ENCODE measurements at places on chromosomes 2 and 18.

DNA sequence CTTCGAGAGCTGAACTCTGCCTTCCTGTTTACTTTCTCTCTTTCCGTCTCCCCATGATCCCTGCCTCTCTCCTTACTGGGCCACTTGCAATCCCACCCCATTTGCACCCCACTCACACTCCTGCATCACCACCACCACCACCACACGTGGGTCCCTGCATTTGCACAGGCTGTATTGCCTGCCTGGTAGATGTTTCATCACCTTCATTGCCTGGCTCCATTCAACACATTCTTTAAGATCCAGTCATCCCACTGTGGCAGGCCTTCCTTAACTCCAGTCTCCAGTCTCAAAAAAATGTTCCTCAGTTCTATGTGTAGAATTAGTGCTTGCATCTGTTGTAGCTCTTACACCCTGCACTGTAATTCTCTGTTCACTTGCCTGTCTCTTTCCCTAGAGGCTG lies 13.9 kb downstream of the NOSTRIN start:
- peak; percentile 87 for DNase-seq

DNA sequence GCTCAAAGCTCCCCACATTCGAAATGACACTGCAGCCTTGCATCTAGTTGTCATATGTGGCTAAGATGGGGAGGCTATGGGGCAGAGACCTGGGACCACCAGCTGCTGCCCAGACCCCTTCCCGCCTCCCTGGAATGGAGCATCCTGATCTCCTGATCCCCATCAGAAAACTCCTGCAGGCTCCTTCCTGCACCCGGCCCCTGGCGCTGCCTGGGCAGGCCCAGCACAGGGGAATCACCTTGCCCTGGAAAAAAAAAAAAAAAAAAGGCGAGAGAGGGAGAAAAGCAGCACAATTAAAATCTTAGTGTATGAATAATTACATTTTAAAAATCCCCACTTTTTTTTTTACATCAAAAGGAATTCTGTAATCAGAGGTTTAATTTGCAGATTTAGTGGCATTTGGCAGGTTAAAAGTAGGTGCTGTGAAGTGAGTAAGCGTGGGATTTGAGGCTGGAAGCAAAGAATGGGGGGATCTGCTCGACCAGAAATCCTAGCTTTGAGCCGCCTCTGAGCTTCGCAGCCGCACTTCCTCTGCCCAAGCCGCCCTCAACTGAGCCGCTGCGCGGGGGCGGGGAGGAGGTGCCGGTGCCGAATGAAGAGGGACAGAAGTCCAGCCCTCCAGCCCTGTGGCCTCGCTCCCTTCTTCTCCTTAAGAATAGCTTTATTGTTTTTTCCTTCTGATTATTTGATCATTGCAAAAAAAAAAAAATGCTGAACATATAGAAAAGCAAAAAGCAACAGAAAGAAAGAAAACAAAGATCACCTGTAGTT lies 30.0 kb downstream of the THNSL2 start:
- DNase-seq: no peak

DNA sequence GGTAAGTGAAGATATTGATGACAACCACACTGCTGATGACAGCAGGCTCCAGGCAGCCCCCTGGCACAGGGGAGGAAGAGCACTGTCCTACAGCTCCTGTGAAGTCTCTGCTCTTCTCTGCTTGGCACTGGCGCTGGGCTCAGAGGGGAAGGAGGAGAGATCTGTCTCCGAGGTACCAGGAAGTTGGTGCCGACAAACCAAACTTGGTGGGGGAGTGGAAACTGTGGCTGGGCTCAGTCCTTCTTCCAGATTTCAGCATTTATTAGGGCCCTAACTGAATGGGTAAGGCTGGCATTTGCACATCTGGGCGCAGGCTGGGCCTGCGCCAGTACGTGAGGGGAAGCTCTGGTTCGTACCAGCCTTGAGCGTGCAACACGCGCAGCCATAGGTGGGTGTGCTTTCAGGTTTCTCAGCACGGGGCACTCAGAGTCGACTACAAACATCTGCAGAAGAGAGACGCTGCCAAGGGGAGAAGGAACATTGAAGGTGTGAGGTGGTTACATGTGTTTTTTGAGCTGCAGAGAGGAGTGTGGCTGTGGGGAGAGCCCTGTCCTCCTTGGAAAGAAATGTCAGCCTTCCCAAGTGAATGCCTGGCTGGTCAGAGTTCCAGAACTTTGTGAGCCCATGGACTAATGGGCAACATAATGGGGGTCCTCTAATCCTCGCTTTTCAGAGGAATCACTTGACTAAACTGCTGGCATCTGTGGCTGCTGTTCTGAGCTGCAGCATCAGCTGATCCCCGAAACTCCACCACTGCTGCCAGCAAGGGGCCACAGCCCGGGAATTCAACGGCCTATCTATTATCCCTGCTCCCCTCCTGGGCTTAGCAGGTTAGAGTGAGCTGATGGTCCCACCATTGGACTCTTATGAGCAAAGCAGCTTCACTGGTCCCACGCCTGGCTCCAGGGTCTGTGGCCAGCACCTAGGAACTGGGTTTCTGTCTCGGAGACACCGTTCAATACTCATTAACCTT lies 55.2 kb upstream of the SEMA4C start:
- DNase-seq: no peak

GRCh38 chr2:60883896-60884295 lies 2.5 kb downstream of the REL start:
- no peak for DNase-seq

GRCh38 chr2:140085674-140086073 lies 1305.5 kb upstream of the NXPH2 start:
- DNase-seq: peak; percentile 1

GRCh38 chr2:143231254-143231645 lies 102.0 kb downstream of the ARHGAP15 start:
- DNase-seq: no peak

DNA sequence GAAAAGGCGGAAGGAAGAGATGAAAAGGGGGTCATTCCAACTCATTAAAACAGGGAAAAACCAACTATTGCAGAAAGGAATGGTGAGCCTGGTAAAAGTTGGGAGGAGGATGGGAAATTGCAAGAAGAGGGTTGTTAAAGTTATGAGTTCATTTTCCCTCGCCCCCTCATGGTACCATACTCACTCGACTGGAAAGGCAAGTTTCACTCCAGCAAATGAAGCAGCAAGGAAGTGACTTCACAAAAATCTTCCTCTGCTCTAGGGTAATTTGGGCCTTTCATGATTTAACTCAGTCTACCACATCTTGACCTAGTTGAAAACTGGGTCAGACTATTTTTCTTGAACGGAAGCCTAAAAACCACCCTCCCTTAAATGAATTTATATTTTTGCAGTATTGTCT lies 22.8 kb upstream of the DAW1 start:
- DNase-seq: no peak

DNA sequence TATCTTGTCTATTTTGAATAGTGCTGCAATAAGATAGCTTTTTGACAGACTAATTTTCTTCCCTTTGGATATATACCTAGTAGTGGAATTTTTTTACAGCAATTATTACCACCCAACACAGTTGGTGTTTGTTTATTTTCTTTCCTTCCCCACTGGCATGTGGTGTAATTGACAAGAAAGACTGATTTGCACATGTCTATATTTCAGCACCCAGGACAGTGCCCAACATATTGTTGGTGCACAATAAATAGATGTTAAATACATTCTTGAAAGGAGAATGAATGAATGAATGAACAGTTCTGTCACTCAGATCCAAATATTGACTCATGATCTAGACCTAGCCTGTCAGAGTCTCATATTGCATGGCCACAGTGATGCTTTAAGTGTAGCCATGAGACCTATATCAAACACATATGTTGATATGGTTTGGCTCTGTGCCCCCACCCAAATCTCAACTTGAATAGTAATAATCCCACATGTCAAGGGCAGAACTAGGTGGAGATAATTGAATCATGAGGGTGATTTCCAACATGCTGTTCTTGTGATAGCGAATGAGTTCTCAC lies 538.2 kb downstream of the NYAP2 start:
- DNase-seq: peak; percentile 28

GRCh38 chr2:236795169-236795860 lies 225.7 kb downstream of the ACKR3 start:
- no peak for DNase-seq

- DNase-seq: no peak
Observed at GRCh38 chr2:102226171-102226570, 39.3 kb downstream of the IL1RL2 start.

- no peak for DNase-seq
Observed at GRCh38 chr2:100218552-100218951, 76.2 kb upstream of the AFF3 start.

- DNase-seq: no peak
Observed at GRCh38 chr2:25602333-25602723, 71.0 kb downstream of the DTNB start.

DNA sequence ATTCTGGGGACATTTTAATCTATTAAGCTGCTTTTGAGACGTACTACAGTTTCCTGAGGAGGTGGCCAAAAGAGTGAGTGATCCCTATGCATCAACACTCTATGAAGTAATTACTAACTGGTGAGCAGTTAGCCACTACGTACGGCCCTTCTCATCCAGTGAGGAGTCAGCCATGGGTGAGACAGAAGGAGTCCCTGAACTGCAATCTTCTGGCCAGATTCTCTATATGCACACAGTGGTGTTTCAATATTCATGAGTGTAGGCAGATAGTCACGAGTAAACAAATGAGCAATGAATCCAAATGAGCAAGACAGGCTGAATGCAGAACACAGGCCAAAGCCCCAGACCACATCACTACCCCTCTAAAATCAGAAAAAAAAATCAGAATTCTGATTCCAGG lies 29.8 kb upstream of the TMEM214 start:
- DNase-seq: no peak

GRCh38 chr18:49878567-49879270 lies 65.4 kb upstream of the ACAA2 start:
- peak; percentile 2 for DNase-seq

DNA sequence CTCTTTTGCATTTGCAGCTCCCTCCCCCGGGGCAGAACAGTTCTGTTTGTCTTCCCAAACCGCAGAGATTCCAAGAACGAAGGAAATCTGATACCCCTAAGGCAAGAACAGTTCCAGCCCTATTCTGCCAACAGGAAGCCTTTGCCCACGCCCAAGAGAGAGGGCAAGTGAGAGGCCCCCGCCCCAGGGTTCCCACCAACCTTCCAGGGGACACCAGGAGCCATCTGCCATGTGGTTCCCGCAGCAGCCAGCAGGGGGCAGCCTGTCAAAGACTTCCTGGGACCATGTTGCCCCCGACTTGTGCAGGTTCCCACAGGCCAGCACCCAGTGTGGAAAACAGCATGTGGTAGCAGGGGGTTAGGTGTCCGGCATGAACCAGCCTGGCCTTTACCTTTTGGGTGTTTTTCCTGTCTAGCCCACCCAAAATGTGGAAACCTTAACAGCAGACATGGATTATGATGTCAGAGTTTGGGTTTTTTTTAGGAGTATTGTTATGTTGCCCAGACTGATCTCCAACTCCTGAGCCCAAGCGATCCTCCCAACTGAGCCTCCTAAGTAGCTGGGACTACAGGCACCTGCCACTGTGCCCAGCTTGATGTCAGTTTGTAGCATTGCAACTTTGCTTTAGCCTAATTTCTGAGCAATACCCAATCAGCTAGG lies 21.7 kb upstream of the EFHD1 start:
- peak; percentile 66 for DNase-seq

DNA sequence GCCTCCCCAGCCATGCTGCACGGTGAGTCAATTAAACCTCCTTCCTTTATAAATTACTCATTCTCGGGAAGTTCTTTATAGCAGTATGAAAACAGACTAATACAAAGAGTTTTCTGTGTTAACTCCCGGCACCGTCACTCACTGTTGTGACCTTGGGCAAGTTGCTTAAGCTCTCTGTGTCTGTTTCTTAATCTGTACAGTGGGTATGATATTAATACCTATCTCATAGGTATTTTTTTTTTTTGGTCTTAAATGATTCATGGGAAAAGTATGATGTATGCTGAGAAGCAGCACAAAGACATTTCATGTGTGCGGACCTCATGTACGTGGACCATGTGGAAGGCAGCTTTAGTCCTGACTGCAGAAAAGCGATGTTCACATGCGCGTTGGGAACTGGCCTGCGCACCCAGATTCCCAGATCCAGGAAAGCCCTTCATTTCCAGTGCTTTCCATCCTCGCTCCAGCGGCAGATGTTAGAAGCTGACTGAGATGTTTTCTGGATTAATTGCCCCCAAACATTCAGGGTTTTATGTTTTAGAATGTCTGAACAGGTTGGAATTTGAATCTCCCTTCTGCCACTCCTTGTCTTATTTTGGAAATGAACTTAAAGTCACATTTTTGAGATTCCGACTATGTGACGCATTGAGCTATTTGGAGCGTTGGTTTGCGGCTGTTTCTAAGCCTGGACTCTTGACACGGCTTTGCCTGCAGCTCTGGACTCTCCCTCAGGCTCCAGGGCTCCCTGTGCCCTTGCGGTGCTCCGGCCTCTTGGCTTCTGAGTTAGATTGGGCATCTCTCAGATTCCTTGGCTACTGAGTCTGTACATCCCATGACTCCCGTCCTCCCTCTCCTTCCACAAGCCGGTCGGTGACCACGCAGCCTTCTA lies 61.4 kb downstream of the SLC4A3 start:
- peak; percentile 92 for DNase-seq

- DNase-seq: peak; percentile 86
Observed at GRCh38 chr2:128633501-128633900, 314.8 kb upstream of the HS6ST1 start.

DNA sequence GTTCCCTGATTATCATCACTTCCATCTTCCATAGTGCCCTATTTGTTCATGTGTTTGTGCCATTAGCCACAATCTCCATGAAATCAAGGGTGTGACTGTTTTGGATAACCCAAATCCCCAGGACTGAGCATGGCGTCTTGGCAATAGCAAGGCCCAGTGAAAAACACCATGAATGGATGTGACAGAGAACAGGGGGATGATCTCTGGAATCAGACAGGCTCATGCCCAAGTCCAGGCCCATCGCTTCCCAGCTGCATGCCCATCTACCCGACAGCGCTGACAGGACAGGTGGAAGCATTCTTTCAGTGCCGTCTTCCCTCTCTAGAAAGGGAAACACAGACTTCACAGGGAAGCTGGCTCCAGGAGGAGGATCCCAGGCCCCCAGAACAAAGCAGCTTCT lies 50.0 kb downstream of the HDLBP start:
- no peak for DNase-seq

DNA sequence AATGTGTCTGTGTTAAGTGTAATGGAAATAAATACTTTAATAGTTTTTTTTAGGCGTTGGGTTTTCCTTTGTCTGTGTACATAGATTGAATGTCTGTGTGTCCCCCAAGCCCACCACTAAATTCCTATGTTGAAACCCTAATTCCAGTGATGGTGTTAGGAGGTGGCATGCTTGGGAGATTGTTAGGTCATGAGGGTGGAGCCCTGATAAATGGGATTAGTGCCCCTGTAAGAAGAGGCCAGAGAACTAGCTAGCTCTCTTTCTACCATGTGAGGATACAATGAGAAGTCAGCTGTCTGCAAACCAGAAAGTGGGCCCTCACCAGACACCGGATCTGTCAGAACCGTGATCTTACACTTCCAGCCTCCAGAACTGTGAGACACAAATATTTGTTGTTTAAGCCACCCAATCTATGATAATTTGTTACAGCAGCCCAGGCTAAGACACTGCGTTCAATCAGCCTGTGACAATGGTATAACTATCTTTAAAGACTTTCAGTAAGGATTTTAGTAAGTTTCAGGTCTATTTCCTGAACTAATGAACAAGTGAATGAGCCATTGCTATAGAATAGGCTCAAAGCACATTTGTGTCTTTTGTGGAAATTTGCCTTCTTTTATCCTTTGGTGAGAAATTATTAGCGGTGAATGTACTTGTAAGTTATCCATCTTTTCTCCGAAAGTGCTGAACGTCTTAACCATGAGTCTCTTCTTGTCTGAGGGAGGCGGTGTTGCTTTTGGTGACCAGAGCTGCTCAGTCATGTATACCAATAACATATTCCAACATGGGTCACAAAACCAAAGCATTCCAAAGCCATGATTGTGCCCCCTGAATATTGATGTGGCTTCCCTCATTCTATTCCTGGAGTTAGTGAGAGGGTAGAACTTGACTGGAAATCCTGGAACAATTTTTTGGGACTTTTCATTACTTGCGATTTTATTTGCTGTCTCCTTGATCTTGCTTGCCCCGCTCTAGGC lies 29.6 kb upstream of the IL1R1 start:
- peak; percentile 91 for DNase-seq

All from fibroblast of skin of right quadriceps (primary cell).